ENCODE measurements at places on chromosomes 13 and 19.

- DNase-seq, result no peak
These were observed 75.9 kb downstream of the FRY start for GRCh38 chr13:32107474-32107873.

- DNase-seq, result no peak
These were observed 443.1 kb upstream of the SPRY2 start for GRCh38 chr13:80783926-80784565.

DNA sequence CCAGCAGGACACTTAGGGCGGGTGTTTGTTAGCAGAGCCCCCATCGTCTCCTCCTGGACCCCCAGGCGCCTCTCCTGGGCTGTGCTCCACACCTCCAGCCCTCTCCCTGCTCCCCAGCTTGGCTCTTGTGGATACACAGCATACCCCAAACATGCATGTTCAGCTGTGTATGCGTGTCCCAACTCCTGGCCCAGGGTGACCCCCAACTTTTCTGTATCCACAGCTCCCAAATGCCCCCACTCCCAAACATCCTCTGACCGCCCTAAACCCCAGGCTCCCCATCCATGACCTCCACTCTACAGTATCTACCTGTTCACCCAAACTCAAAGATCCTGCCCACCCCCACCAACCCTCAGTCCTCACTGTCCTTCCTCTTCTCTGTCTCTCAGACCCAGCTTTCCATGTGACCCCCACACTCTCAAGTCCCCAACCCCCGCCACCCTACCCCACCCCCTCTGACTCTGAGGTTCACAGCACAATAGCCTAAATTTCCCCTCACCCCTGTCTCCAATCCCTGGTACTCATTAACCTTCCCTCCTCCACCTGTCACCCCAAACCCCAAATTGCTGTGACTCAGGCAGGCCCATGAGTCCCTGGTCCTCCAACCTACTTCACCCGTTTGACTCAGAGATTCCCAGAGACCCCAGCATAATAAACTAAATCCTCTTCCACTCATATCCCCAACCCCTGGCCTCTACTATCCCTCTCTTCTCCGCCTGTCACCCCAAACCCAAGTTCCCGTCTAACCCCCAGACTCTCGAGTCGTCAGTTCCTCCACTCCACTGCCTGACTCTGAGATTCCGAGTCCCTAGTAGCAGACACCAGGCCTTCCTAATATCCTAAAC lies 968 bp downstream of the UBE2M start:
- DNase-seq, result no peak

GRCh38 chr19:17266589-17266974 lies 661 bp upstream of the BABAM1 start:
- DNase-seq, result no peak

DNA sequence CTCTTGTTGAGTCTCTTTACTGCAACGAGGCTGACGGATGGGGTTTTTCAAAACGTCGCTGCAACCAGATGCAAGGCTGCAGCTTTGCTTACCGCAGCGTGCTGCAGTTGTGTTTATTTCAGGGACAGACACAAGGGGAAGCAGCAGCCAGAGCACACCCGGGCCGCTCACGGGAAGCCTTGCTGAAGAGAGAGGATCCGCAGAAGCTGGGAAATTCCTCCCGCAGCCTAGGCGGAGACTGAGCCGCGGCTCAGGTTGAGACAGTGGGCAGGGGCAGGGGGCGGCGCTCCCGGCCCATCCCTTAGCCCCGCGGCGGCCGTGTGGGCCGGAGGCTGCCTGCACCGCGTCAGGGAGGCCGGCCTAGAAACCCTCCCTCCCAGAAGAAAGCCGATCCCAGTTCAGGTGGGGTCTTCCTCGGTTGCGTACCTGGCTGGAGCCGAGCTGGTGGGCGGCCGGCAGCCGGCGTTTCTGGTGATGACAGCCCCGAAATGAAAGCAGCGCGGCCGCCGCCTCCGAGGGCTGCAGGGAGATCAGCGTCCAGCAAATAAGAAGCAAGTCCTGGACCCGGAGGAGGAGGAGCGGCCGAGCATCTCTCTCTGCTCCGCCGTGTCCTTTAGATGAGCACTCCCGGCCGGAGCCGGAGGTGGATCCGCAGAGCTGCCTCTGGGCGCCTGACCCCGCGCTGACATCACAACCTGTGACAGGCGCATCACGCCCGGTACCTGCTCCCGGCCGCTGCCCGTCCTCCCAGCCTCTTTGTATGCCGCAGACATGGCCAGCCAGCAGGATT lies at the start of gene FRY:
TSS of gene FRY (plus strand) at position 750 of the 790 bp plus-strand sequence. CDS start at position 772, 22 bp downstream.
- DNase-seq, result peak; percentile 72

GRCh38 chr13:21905486-21905885 lies 234.6 kb downstream of the FGF9 start:
- no peak for DNase-seq

GRCh38 chr19:10701955-10702525 lies 801 bp downstream of the QTRT1 start:
- DNase-seq, result peak; percentile 69

- DNase-seq, result no peak
These were observed 20.8 kb upstream of the EBI3 start for GRCh38 chr19:4208385-4209094.

GRCh38 chr13:107832500-107833100 lies 382.7 kb downstream of the LIG4 start:
- no peak for DNase-seq

- DNase-seq, result no peak
These were observed 22.9 kb downstream of the CYP4F2 start for GRCh38 chr19:15874821-15875474.

DNA sequence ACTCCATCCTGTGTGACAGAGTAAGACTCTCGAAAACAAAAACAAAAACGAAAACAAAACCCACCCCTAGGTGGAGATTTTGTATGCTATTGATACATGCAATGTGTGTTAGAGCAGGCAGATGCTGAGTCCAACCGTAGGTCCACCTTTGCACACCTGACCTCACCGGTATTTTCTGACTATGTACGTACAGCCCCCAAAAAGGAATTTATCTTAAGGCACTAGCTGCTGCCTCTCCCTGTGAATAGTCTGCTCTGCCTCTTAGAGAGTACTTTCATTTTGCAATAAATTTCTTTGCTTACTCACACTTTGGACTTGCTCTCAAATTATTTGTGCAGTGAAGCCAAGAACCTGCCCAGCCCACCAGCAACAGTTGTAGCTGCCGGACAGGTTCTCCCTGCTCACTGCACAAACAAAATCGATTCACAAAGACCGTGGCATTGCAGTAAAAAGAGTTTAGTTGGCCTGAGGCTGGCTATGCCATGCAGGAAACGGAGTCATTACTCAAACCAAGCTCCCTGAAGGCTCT lies 8.2 kb upstream of the ZNF77 start:
- DNase-seq, result no peak

- no peak for DNase-seq
These were observed 307.0 kb downstream of the UQCRFS1 start for GRCh38 chr19:28905996-28906395.

- no peak for DNase-seq
These were observed 148.3 kb downstream of the PDS5B start for GRCh38 chr13:32734511-32734910.

- no peak for DNase-seq
These were observed 43.5 kb upstream of the SHISA2 start for GRCh38 chr13:26095338-26095737.

- no peak for DNase-seq
These were observed 716.2 kb upstream of the GPC6 start for GRCh38 chr13:92510416-92510815.
